Common myeloid progenitor, CD34-positive (primary cell): ENCODE measurements at places on chromosomes 11 and 22.

GRCh38 chr11:88375927-88376470 lies 38.5 kb upstream of the CTSC start:
- DNase-seq: no peak

DNA sequence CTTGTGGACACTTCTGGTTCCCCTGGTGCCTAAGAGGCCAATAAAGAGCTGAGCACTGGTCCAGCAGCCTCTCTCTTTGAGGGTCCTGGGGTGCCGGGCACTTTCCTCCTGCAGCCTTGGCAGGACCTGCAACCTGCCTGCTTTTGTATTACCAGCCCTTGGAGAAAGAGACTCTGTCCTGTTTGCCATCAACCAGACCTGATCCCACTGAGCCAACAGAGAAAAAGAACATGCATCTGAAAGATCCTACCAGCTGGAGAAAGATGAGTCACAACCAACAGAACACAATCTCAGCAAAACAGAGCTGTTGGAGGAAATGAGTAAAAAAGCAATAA lies 321.0 kb downstream of the DDX10 start:
- no peak for DNase-seq

DNA sequence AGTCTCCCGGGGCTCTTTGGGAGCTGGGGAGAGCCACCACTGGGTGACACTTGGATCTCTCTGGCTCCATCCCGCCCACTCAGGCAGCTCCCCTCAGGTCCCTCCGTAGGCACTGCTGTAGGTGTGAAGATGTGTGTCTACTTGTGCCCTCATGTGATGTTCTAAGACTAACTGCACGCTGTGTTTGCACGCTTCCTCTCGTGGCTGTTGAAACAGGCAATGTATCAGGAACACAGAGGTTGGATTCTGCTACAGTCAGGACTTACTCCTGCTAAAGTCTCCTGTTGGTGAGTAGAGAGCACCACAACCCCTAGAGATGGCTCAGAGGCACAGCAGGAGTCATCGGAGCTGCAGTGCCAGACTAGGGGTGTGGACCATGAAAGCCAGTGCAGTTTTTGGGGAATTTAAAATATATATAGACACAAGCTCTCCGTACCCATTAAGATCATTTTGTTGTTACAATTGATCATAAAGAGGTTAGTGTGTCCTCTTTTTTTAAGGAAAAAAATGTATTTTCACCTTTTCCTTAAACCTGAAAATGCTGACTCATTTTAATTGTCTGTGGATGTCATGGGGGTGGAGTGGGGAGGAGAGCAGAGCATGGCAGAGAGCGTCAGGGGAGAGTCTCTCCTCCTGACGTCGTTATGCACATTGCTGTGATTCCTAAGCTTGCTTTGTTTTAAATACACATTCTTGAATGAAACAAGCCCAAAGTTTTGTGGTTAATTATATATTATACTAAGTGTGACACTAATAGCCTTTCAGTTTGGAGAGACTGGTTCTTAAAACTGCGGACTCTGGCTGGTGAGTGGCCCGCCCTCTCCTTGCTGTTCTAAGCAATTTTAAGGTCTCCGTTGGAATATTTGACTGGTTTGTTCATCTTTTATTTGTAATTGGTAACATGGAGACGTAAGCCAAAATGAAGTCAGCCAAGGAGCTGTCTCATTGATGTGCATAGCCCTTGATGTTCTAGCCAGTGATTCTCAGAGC lies 16.2 kb upstream of the CTTN start:
- DNase-seq: no peak

DNA sequence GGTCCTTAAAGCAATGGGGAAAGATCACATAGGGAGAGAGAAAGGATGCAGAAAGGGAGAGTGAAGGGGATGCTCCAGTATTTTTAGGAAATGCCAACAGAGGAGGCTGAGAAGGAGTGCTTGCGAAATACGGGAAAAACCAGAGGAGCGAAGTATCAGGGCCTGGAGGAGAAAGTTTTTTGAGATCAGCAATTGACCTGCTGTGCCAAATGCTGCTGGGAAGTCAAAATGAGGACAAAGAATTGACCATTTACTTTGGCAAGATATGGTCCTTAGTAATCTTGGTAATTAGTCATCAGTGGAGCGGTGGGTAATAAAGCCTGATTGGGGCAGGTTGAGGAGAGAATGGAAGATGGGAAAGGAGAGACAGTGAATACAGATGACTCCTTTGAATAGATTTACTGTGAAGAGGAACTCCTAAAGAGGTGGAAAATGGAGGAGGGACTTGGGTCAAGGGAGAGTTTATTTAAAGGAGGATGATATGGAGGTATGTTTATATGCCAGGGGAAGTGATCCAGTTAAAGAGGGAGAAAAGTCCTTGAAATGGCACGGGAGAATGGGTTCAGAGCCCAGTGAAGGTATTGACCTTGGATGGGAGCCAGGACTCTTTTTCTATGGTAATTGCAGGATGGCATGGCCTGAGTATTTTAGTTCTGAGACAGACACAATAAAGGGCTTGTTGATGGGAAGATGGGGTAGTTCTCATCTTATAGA lies 111.5 kb downstream of the PKNOX2 start:
- DNase-seq: no peak

- peak; percentile 78 for DNase-seq
Observed at GRCh38 chr22:38843201-38843656, 599 bp downstream of the NPTXR start.

GRCh38 chr11:24828938-24829605 lies 332.2 kb downstream of the LUZP2 start:
- peak; percentile 5 for DNase-seq

DNA sequence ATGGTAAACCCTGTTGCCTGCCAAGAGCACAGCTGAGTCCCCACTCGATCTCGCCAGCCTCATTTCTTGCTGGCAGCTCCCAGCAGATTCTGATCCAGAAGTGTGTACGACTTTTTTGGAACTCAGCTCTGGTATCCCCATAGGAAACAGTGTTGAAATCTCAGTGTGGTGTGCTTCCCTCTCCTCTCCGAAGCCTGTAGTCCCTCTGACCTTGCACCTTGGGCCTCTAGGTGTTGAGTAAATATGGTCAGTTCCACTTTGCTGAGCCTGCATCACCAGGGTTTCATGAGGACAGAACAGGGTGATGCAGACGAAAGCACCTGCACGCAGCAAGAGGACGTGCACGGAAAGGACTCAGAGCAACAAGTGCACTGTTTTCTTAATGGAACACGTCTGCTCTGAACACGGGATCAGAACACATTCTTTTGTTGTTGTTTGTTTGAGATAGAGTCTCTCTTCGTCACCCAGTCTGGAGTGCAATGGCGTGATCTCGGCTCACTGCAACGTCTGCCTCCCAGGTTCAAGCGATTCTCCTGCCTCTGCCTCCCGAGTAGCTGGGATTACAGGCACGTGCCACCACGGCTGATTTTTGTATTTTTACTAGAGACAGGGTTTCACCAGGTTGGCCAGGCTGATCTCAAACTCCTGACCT lies 3.8 kb upstream of the CPT1A start:
- DNase-seq: no peak

- peak; percentile 72 for DNase-seq
Observed at GRCh38 chr22:41286639-41287091, 678 bp upstream of the RANGAP1 start.

GRCh38 chr11:60078745-60079144 lies 9.7 kb upstream of the MS4A2 start:
- peak; percentile 20 for DNase-seq
